ENCODE measurements at places on chromosomes 5 and 9.

GRCh38 chr5:44862808-44863207 lies 54.1 kb downstream of the MRPS30 start:
- no peak for DNase-seq

GRCh38 chr9:120235081-120235480 lies 344.9 kb downstream of the CDK5RAP2 start:
- no peak for DNase-seq

DNA sequence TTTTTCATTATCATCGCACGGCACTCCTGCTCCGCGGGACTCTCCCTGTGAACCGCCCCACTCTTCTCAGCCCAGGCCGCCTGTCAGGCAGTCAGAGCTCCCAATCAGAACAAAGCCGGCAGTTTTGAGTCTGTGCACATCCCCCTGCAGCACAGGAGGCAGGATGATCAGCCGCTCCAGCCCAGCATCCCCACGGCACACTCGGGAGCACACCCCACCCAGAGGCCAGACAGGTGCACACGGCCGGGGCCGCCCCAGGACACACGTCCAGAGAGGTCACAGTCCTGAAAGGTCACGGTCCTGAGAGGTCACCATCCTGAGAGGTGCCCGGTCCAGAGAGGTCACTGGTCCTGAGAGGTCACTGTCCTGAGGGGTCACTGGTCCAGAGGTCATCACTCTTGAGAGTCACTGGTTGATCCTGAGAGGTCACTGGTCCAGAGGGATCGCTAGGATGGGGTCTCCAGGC lies 8.4 kb downstream of the TPPP start:
- DNase-seq: no peak

DNA sequence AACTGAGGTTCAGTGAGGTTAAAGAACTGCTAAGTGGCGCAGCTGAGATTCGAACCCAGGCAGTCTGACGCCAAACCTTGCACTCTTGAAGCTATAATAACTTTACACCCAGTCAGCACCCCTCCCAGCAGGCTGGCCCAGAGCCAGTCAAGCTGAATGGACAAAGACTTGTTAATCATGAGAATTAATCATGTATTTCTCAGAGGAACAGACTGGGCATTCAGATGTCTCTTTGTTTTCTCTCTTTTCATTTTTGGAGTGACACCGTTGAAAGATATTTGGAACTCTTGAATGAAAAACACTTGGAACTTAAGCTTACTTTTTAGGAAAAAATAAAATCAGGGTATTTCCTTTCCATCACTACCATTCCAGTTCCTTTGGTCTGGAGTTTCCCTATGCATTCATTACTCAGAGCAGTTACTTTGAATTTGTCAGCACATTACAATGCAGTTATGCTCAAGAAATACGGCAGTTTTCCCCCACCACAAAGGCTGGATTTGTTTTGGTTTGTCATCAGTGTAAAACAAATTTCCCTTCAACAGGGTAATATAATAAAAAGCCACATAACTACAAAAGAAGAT lies 22.6 kb upstream of the MAMDC2 start:
- DNase-seq: no peak

GRCh38 chr5:113813466-113813865 lies 300.0 kb downstream of the YTHDC2 start:
- DNase-seq: no peak

GRCh38 chr5:170570476-170570875 lies 66.7 kb downstream of the KCNIP1 start:
- DNase-seq: no peak

DNA sequence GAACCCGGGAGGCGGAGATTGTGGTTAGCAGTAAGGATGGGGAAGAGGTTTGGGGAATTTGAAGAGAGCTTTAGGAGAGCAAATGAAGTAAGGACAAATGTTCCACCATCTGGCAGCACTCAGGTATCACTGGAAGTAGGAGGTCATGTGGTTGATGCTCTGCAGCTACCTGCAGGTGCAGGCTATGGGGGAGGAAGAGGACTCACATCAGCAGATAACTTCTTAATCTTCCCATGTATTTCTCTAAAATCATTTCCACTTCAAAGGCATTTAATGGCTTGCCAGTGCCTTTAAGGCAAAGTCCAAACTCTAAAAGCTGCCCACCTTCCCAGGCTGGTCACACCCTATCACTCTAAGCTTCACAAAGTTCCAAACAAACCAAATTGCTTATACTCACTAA lies 8.1 kb upstream of the HAVCR1 start:
- DNase-seq: no peak

GRCh38 chr5:30100929-30101328 lies 1092.6 kb upstream of the CDH6 start:
- DNase-seq: no peak
